ENCODE measurements at places on chromosomes 4 and X.

- DNase-seq: no peak
These were observed 192.8 kb downstream of the MAD2L1 start for GRCh38 chr4:119873794-119874325.

DNA sequence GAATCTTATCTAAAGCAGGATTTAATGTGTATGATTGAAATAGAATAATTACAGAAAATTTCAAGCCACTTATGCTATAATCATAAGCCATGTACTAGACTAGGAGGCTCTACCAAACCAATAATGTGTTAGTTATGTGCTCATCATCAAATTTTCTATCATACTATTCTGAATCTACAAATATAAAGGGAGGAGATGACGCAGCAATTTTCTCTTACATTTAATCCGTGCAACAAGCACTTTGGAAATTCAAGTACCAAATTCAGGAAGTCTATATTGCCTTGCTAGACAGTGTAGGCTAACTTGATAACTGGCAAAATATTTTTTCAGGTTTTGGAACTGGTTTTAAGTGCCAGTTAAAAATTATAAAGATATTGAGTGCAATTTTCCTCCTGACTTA, 283.5 kb downstream of the C4orf33 start:
- DNase-seq: no peak

DNA sequence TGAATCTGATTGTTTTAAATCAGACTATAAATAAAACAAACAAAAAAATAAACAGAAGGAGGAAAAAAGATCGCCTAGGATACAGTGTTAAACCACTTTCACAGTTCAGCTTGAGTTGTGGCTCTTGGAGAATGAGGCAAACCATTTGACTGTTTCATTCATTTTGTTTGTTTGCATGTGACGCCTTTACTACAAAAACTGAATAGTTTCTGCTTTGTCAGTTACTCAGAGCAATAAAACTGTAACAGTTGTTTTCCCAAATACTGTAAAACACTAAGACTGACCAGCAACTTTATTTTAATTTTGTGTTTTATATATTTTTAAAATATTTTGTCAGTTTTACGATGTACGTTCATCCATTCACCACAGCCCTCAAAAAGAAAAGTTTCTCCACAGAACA, 214.5 kb downstream of the FBXW7 start:
- DNase-seq: no peak

DNA sequence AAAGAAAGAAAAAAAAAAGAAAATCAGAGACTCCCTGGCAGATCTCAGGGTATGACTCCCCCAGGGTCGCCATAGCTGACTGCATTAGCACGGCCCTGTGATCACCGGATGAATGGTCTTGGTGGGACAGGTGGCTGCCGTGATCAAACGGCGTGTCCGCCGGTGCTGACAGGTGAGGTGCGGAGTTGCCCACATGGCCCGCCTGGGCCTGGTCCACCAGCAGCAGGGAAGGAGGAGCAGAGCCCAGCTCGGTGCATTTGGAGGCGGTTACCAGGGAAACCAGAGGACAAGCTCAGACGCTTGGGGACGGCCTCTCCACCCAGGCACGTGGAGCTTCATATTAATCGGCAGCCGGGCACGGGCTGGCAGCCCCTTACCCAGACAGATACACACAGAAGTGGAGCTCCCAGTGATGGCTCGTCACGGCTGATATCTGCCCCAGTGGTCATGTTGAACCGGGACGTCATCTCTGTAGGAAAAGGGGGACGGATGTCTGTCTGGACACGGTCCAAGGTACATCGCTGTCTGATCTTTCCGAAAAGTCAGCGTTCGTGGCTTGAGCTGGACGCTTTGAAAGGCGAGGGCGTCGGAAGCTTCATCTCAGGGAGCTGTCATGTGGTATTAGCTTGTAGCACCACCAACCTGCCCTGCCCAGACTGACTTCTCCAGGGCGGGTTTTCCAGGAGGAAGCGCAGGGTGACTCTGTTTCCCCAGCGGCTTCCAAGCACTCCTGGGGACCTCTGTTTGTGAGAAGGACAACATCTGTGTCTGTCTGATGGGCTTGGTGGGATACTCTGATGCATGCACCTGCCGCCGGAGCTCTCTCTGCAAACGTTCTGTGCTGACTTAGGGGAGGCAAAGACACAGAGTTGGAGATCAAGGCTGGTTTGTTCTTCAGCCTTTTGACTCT, 180.7 kb downstream of the CRLF2 start:
- no peak for DNase-seq

DNA sequence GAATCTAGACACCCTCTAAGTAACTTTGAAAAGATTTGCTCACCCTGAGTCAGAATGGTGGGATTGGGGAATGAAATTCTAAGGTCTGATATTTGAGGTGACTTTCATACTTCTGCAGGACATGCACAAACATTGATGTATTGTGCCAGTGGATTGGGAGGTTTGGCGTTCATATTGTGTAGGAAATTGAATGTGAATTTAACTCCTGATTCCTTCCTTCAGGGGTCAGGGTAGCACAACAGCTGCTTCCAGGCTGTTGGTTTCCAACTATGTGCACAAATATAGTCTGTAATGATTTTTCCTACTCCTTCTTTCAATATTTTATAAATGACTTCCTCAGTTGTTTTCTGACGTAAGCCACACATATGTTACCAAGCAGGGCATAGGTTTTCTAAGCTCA, 3.1 kb downstream of the IL1RAPL1 start:
- DNase-seq: no peak

DNA sequence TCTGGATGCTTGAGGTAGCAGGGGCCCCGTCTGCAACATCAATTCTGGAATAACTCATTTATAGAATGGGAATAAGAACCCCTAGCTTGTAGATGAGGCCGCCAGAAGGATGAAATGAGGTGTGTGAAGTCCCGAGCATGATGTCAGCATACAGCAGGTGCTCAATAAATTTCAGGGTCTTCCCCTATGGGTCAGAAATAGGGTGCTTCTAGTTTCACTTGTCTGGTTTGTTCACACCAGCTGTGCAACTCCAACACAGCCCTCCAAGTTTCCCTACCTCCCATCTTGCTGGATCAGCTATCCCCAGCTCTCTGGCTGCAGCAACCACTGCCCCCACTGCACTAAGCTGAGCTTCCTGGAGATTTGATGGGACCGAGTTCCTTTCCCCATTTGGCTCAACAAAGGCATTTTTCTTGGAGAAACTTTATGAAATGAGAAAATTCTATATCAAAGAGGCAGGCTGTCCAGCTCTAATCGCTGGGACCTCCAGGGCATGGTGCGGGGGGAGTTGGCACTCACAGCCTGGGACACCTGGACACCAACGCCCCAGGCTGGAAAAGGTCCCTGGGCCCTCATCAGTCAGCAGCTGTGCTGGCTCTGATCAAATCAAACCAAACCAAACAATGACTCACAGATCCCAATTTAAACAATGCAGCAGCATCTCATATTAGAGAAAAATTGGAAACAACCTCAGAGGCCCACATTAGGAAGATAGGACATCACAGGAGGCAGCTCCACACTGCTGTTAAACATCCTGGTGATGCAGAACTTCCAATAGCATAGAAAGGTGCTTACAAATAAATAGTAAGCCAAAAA, 13.3 kb downstream of the SLC2A9 start:
- no peak for DNase-seq

DNA sequence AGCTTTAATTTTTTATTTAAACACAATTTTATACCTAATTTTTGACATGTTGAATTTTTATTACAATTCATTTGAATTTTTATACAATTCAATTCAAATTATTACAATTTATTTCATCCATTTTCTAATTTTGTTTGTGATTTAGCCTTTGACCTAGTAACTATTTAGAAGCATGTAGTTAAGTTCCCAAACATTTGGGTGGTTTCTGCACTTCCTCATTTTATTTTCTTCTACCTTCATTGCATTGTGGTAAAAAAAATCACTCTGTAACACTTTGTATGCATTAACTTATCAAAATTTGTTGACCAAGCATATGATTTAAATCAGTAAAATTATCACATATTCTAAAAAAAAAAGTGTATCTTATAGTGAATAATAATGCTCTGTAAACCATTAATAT, 928.9 kb downstream of the ARAP2 start:
- DNase-seq: no peak

GRCh38 chr4:7450775-7451433, 16.2 kb upstream of the PSAPL1 start:
- DNase-seq: no peak

DNA sequence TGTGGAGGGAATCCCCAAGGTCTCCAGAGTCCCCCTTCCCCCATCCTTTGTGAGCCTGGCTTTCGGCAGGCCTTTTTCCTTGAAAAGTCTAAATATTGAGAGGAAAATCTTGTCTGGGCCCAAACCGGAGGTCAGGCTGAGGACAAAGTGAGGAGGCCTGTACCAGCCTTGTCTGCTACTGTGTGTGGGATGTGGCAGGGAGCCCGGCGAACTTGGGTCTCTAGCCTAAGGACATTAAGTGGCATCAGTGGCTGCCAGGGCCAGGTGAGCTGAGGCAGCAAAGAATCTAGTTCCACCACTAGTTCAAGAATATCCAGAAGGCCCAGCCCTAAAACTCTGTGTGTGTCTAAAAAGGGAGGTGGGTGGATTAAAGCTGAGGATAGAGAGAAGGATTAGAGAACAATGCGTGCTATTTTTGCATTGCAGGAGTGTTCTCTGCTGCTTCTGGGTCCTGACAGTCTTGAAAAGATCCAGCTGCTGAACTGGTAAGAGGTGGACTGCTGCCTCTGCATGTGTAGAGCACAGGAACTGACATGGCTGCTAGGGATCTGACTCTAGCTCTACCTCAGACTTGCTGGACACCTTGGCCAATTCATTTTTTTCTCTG, 1.2 kb upstream of the AMER1 start:
- no peak for DNase-seq

DNA sequence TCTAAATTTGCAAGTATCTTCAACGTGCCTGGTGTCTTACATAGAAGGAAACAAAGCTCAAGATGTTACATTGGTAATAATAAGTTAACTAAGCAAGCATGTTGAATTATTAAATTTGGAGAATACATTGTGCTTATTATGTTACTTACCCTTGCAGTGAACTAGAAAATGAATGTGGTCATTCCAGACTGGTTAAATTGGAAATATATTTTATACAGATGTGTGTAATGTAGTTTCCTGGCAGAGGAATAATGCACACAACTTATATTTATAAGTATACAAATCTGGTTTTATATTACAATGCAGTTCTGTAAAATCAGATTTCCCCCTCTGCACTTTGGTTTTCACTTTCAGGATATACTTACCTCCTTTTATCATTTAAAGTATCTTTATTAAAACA, 159.9 kb upstream of the SLIT2 start:
- DNase-seq: no peak

DNA sequence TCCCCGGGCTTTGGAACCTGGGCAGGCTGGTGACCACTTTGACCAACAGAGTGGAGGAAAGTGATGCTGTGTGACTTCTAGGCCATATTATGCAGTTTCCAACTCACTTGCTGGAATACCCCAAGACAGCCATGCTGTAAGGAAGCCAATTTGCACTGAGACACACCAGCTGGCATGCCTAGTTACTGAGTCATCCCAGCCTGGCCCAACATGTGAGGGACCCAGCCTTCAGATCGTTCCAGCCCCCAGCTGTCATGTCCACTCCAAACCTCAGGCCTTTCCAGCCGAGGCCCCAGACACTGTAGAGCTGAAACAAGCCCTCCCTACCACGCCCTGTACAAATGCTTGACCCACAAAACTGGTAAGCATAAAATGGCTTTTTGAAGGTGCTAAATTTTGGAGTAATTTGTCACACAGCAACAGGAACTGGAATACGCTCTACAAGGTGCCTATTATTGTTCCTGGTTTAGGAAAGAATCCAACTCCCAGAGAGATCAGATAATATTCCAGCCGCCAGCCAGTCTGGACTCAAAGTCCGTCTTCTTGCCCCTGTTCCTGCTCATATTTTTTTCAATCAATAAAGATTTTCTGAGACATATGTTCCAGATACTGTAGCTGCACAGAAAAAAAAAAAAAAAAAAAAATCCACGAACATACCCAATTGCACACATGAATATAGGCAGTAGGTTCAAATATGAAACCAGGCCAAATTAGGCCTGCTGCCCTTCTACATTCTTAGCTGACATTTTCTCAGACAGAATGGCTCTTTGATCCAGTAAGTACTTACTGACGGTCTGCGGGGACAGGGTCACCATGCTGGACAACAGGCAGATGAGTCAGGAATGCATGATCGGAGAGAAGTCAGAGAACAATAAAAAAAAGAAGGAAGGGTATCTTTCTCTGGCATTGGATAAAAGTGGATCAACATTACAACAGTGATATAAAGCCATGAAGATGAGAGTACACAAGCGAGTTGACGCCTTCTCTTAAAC, 35.1 kb downstream of the SH3KBP1 start:
- DNase-seq: peak; percentile 10

DNA sequence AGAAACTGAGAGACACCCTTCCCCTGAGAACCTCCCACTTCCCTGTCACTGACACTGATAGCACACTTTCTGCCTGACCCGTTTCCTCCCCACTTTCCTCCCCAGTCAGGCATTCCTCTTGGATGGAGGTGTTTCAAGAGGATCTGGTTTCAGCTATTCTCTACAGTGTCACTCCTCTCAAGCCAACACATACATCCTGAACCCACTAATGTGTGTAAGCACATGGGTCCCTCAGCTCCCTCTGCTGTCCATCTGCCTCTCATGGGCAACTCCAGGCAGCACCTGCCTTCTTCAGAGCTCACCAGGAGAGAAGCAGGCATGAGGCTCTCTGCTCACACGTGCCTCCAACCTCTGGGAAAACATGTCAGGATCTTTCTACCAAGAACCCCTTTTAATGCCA, 207.6 kb downstream of the NAF1 start:
- DNase-seq: peak; percentile 23
